ENCODE measurements at places on chromosomes 7 and 10.

GRCh38 chr10:84626397-84627087, 298.2 kb downstream of the CCSER2 start:
- no peak for DNase-seq

DNA sequence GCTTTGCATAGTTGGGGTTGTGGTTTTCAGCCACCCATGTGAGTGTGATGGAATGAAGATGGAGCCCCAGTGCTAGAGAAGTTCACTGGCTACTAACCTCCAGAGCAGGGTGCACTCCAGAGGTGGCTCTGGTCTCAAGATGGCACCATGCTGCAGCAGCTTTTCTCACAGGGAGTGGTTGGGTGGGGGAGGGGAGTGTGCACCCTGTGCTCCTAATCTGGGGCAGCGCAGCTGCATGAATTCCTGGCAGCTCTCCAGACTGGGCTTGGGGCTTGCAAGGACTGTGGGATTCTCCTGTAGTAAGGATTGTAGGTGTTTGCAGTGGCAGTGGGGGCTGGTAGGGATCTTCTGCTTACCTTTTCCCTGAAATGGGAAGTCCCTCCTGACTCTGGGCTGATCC, 23.7 kb downstream of the PHTF2 start:
- DNase-seq, result no peak

- DNase-seq, result no peak
Measured at GRCh38 chr10:115417585-115418265, 324.6 kb downstream of the ATRNL1 start.

GRCh38 chr7:46626691-46627310, 705.7 kb upstream of the IGFBP3 start:
- no peak for DNase-seq

DNA sequence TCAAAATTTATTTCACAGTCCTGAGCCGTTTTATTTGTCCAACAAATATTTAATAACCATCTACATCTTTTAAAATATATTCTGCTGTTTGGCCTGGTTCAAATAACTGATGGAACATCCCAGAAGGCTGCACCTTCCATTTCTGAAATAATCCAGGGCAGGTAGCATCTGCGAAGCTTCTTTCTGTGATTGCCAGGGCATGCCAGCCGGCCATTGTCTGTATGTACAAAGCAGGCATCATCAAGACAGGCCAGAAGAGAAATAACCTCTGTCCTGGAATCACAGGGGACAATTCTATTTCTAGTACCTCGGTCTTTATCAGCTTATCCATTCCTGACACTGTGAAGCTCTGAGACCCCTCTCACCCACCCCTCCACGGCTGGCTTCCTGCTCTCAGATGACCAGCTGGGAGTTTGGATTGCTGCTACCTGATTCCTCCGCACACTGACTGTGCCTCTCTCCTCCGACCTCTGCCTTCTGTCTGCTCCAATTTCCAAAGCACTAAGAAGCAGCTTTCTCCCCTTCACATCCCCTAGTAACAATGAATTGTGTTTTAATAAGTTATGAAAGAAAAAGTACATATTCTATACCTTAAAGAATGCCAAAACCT, 8.0 kb downstream of the DGKI start:
- no peak for DNase-seq

GRCh38 chr10:85105614-85106255, 777.3 kb downstream of the CCSER2 start:
- DNase-seq, result no peak

- DNase-seq, result no peak
Measured at GRCh38 chr7:102004229-102004628, 186.8 kb downstream of the CUX1 start.

DNA sequence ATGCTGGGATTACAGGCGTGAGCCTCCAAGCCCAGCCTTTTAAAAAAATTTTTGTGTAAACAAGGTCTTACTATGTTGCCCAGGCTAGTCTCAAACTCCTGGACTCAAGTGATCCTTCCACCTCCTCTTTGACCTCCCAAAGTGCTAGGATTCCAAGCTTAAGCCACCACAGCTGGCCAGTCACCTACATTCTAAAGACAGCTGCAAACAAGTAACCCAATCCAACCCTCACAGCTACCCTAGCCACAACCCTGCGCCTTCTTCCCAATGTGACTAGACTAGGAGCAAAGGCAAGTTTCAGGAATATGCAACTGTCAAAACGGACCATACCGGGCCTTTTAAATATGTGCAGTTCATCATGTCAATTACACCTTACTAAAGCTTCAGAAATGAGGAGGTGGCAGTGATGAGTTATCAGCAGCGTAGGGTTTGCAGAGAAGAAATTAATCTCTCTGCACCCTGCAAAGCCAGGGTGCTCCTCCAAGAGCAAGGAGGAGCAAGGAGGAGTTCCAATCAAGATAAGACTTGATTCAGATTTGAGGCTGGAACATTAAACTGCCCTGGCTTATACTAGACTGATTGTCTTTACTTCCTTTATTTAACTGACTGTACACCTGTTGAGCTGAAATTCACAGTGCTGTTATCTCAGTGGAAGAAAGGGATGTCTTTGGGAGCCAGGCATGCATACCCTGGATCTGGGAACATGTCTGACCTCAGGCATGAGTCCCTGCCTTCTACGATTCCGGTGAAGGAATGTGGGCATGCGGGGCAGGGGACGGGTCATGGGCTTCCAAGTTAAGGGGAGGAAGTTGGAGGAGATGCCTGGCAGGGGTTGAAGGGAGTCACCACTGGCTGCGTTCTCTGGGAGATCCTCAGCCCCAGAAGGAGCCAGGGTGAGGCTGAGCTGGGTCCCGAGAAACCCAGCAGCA, 15.5 kb upstream of the TMEM120A start:
- DNase-seq, result no peak

GRCh38 chr10:78575400-78575799, 493.4 kb upstream of the ZMIZ1 start:
- DNase-seq, result no peak

- peak; percentile 18 for DNase-seq
Measured at GRCh38 chr10:42754155-42755027, 28.2 kb upstream of the BMS1 start.

DNA sequence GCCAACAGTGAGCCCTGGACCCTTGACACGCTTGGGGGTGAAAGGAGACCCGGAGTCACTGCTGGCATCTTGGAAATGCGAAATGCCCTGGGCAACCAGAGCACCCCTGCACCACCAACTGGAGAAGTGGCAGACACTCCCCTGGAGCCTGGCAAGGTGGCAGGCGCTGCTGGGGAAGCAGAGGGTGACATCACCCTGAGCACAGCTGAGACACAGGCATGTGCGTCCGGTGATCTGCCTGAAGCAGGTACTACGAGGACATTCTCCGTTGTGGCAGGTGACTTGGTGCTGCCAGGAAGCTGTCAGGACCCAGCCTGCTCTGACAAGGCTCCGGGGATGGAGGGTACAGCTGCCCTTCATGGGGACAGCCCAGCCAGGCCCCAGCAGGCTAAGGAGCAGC, 98.5 kb downstream of the TACC2 start:
- no peak for DNase-seq

GRCh38 chr10:82150123-82150900, 275.3 kb downstream of the NRG3 start:
- no peak for DNase-seq

GRCh38 chr10:116699049-116699448, 43.3 kb downstream of the HSPA12A start:
- DNase-seq, result no peak

GRCh38 chr10:49083261-49083660, 32.1 kb downstream of the VSTM4 start:
- DNase-seq, result no peak

DNA sequence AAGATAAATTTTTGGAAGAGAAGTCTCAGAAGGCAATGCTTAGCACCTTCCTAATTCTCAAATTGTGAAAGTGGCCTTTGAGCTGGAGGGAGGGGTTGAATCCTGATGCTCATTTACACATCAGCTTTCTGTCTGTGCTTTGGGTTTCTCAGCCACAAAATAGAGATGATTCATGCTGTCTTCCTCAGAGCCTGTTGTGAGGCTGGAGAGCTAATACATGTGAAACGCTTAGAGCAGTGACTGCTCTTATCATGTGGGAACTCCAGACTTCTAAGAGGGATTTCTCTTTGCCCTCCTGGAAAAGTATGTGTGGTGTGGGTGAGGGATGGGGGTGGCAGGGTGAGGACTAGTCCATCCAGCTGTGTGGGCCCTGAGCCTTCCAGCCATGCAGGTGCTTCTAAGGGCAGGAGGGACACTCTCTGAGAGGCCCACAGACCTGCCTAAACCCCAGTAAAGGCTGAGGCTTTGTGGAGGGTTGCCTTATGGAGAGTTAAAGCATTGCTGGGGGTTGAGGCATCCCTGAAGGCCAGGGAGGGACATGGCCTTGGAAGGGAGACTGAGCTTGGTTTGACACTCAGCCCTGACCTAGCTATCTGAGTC, 4.8 kb upstream of the EVX1 start:
- DNase-seq, result no peak

GRCh38 chr10:12191715-12192114, 4.0 kb downstream of the NUDT5 start:
- DNase-seq, result no peak

Measured in activated T-cell treated with anti-CD3 and anti-CD28 coated beads for 48 hours (primary cell).